CD8-positive, alpha-beta memory T cell (primary cell): ENCODE measurements at places on chromosomes 5 and 9. TPM values are rescaled to one million over a fixed set of nuclear protein-coding genes. Genes with fewer than 3 reads are reported as not detected.

DNA sequence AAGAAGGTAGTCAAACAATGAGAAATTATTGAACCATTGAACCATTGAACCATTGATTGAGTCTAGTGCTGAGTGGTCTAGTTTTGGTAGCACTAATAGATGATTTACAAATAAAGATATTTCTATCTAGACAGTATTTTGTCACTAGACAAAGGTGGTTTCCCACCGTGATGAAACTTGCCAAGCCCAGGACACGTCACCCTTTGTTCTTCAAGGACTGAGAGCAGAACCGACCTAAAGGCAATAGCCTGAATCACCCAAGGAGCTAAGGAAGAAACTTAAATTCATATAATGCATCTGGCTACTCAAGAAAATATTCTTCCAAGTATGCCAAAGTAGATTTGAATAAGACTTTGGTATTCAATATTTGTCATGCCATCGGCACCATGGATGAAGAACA is 103.3 kb downstream of the ESM1 start:
- no peak for DNase-seq

GRCh38 chr9:135070964-135071735 is 16.3 kb upstream of the OLFM1 start:
- no peak for DNase-seq

- no peak for DNase-seq
Observed at GRCh38 chr5:168790671-168791250, 211.6 kb upstream of the PANK3 start.

DNA sequence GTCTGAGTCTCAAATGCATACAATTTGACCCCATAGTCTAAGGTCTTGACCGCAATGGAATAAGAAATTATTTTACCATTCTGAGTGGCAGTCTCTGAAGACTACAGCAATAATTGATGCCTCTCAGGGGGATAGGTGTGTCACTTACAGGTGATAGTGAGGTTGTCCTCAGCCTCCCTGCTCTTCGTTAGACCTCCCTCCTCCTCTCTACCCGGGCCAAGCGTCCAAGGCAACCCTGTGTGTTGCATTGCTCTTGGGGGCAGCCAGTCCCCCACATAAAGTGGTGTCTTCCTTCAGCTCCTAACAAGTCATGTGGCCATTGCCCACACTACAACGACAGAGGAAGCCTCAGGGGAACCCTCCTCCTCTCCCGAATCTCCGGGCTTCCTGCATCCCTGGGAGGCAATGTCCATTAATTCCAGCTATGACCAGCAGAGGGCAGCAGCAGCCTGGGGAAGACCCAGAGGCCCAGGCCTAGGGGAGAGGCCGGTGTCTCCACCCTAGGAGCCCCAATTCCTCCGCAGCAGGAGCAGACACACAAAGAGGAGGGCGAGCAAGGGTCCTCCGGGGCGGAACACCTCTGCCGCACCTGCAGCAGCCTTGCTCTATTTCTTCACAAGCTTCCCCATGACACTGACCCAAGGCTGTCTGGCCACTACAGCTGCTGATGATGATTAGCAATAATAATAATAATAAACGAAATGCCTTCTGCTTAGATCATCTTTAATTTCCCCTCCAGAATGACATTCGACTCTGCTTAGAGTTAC is 134.8 kb downstream of the KCNIP1 start:
- peak; percentile 32 for DNase-seq

- DNase-seq = no peak
Observed at GRCh38 chr9:127423476-127423933, 677 bp upstream of the ZNF79 start.

Gene SLC6A3
- not detected for total RNA-seq
